ENCODE measurements at places on chromosomes 11 and 22. TPM values are rescaled to one million over a fixed set of nuclear protein-coding genes. Genes with fewer than 3 reads are reported as not detected.

Gene TREH
- polyA plus RNA-seq = 0.64 TPM

Gene SHANK3
- 11.9 TPM for polyA plus RNA-seq

Gene TMEM191C
- 1.9 TPM for polyA plus RNA-seq

Gene SLC25A18
- polyA plus RNA-seq = 1.3 TPM

Gene SLC16A8
- polyA plus RNA-seq = 2.4 TPM

Gene SSTR3
- polyA plus RNA-seq = 0.92 TPM

Gene GLYAT
- 2.7 TPM for polyA plus RNA-seq

Gene RAG2
- 0.50 TPM for polyA plus RNA-seq

Gene CLCF1
- 5.6 TPM for polyA plus RNA-seq

Gene BRD1
- 34.1 TPM for polyA plus RNA-seq

Gene APOC3
- 10.8 TPM for polyA plus RNA-seq

Gene TMPRSS5
- 1.2 TPM for polyA plus RNA-seq

Gene OR10D3
- not detected for polyA plus RNA-seq

Gene APOBEC3F
- 8.4 TPM for polyA plus RNA-seq

Gene C11orf21
- 1.0 TPM for polyA plus RNA-seq

Gene TPH1
- 0.52 TPM for polyA plus RNA-seq

Gene TESMIN
- 22.0 TPM for polyA plus RNA-seq

Gene CDC42EP1
- polyA plus RNA-seq = 50.5 TPM

Gene TMA7B
- polyA plus RNA-seq = not detected

Gene SCUBE2
- polyA plus RNA-seq = 9.5 TPM

Gene RAC2
- polyA plus RNA-seq = 6.2 TPM

Gene PATE4
- not detected for polyA plus RNA-seq

Gene SMIM38
- 0.42 TPM for polyA plus RNA-seq

Gene SMTNL1
- polyA plus RNA-seq = 0.36 TPM

Gene OR8D4
- not detected for polyA plus RNA-seq

Gene PC
- 15.3 TPM for polyA plus RNA-seq

Gene TRAF6
- 18.8 TPM for polyA plus RNA-seq

Gene MLC1
- polyA plus RNA-seq = 0.60 TPM

Gene PIK3IP1
- 12.3 TPM for polyA plus RNA-seq

Gene CDON
- 136 TPM for polyA plus RNA-seq

Gene PDGFB
- 15.1 TPM for polyA plus RNA-seq

Gene MEI1
- polyA plus RNA-seq = 3.3 TPM

Gene APOA5
- polyA plus RNA-seq = not detected

Gene GAS2
- 9.6 TPM for polyA plus RNA-seq

Gene SCGB1D2
- polyA plus RNA-seq = 0.57 TPM

Gene LMO2
- 29.5 TPM for polyA plus RNA-seq

Gene ZNF214
- 14.2 TPM for polyA plus RNA-seq

Gene OR52I2
- not detected for polyA plus RNA-seq

Gene EEF1G
- 2,321 TPM for polyA plus RNA-seq

Gene SOX6
- 23.2 TPM for polyA plus RNA-seq

Gene PKP3
- polyA plus RNA-seq = 6.0 TPM

Gene HEPN1
- polyA plus RNA-seq = 1.5 TPM

Gene POU2AF2
- polyA plus RNA-seq = 0.12 TPM

Gene SNX19
- polyA plus RNA-seq = 53.4 TPM

Gene HYOU1
- polyA plus RNA-seq = 112 TPM

Gene KRTAP5-11
- not detected for polyA plus RNA-seq

Gene ENTHD1
- not detected for polyA plus RNA-seq

Gene C22orf31
- 0.45 TPM for polyA plus RNA-seq

Gene FIBIN
- 93.3 TPM for polyA plus RNA-seq

Gene DTX4
- polyA plus RNA-seq = 42.0 TPM

Gene KCNK7
- 0.40 TPM for polyA plus RNA-seq

Gene OR5B21
- not detected for polyA plus RNA-seq

Gene PRRG4
- polyA plus RNA-seq = 0.45 TPM

Gene GRM5
- polyA plus RNA-seq = 0.16 TPM

Gene CYP2D6
- polyA plus RNA-seq = 15.9 TPM

Gene GLYATL2
- 2.3 TPM for polyA plus RNA-seq

Gene OR6A2
- polyA plus RNA-seq = not detected

Gene HTR3A
- polyA plus RNA-seq = 0.46 TPM

Gene FOLH1
- 20.2 TPM for polyA plus RNA-seq

Gene KLHDC7B
- polyA plus RNA-seq = 0.03 TPM
